ENCODE measurements at places on chromosomes 6 and 20.

GRCh38 chr20:341682-342081 lies 5.2 kb upstream of the NRSN2 start:
- DNase-seq: peak; percentile 94

- DNase-seq: no peak
Measured at GRCh38 chr6:45493761-45494160, 116.0 kb upstream of the SUPT3H start.

GRCh38 chr20:9215539-9215938 lies 146.7 kb downstream of the PLCB4 start:
- no peak for DNase-seq

DNA sequence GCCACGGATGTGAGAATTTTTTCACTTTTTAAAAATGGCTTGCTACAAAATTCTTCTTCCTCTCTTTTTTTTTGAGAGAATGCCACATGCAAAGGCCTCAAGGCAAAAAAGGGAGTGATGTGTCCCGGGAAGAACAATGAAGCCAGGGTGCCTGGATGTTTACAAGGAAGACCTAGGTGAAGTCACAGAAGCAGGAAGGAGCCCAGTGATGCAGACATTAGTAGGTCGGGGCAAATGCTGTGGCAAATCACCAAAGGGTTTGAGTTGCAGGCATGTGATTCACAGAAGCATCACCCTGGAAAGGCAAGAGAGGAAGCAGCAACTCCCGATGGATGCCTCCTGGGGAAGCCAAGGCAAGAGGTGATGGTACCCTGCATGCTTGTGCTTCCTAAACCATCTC lies 46.8 kb downstream of the FARS2 start:
- no peak for DNase-seq

Measured in Caki2 (cell line).